ENCODE measurements at places on chromosomes 7 and 10.

GRCh38 chr7:158829021-158829341 is 328 bp downstream of the ESYT2 start:
- DNase-seq, result peak; percentile 74

DNA sequence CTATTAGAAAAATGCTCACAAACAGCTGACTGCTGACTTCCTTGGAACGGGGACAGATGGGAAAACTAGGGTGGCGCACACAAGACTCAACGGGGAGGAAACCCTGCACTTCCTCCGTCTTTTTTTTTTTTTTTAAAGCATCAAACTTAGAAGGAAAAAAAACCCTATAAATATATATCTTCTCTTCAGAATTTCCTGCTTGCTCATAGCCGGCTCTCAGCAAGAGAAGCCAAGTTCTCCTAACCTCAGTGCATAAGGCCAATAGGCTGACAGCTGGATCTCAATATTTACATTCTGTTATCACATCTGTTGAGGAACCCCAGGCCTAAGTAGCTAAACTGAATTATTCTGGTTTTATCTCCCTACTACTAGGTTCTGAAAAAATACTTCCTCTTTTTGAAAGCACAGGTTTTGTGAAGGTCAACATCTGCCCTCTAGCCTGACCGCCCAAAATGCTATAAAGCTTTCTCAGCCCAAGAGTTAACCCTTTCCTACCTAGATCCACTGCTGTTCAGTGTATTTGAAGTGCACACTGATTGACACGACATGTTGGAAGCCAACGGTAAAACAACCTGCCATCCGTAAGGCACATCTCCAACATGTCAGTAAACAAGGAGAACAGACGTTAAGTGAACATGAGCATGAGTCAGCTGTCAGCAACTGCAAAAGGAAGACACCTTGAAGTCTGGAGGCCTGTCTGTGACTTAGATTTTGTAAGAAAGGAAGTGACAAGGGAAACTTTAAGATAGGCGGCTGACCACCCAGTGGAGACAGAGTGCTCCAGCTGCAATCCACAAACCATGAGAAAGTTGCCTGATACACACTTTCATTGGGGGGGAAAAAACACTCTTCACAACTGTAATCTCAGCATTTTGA is 83.8 kb downstream of the EBLN1 start:
- no peak for DNase-seq

GRCh38 chr10:43778571-43778970 is 129.9 kb upstream of the ZNF32 start:
- DNase-seq, result no peak

GRCh38 chr7:17598846-17599245 is 300.4 kb downstream of the AHR start:
- DNase-seq, result no peak

GRCh38 chr10:104574427-104574826 is 66.7 kb upstream of the SORCS3 start:
- no peak for DNase-seq

- no peak for DNase-seq
Measured at GRCh38 chr7:94129443-94130140, 125.4 kb upstream of the BET1 start.

GRCh38 chr10:125087897-125088215 is 72.5 kb downstream of the CTBP2 start:
- no peak for DNase-seq

DNA sequence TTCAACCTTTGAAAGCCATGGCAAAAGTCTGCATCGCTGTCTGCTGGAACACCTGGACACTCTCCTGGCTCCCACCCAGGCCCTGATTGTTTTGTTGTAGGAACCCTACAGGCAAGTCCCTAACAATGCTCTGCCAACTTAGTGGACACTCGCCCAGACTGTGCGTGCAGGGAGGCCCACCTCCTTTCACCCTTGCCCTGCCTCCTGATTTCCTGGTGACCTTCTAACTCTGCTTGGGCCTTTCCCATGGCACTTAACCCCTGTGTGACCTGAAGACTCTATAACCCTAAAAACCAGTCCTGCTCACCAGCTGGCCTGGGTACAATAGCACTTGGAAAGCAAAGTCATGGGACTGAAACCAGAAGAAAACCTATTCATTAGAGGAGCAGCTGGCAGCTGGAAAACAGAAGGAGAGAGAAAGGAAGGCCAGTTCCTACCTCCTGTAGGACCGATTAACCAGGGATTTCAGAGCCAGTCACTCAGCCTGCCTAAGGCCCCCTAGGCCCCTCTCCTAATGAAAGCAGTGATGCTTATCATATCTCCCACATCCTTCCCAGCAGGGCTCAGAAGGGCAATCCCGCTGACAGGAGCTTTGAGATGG is 82.7 kb upstream of the KMT2E start:
- no peak for DNase-seq

DNA sequence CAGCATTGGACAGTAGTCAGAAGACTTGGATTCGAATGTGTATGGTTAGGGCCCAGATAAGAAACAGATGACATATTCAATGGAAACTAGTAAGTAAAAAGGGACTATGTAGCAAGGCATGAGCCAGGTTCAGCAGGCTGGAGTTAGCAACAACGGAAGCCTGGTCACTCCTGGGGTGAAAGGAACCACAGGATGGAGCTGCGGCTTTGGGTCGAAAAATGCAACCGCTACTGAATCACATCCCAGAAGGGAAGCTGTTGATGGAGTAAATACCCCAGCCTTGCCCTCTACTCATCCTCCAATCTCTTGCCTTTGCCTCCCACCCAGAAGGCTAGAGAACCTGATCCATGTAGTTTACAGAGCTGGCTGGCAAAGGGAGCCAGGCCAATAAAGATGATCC is 37.5 kb upstream of the EGR2 start:
- peak; percentile 7 for DNase-seq

- DNase-seq, result no peak
Measured at GRCh38 chr7:13115157-13115772, 427.8 kb downstream of the ARL4A start.

DNA sequence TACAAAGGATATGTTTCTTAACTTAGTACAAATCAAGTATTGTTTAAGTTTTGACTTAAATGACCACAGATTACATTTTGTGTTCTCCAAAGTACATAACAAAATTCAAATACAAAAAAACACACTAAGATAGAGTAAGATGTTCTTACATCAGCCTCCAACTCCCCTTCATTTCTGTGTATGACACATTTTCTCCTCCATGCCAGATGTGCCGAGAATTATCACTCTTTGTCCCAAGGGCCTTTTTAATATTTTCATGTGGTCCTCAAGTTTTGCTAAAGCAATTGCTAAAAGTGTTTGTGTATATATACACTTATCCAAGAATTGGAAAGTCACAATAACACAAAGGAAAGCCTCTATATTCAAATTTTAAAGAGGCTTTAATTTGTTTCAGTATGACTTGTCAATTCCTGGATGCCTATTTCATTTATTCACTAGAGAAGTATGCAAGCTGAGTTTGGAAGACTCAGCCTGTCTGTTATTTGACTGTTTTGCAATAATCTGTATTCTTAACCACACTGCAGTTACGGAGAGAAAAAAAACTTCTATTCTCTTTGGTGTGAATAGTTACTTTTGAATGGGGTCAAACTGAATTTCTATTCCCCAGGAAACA is 586.4 kb upstream of the SEMA3D start:
- DNase-seq, result no peak

DNA sequence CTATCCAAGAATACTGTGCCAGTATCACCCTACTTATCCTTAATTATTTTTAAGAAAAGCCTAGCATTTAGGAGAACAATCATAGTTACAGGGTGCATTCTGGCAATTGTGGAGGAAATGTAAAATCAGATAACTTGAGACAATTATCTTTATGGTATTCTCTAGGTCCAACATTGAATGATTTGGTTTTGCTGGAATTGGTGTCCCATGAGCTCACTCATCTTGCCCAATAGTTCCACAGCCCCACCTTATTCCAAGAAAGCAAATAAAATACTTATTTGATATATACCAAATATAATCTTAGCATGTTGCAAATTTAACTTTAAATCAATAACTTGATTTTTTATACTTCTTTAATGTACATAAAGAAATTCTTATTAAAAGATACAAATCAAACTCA is 65.3 kb downstream of the DGKB start:
- no peak for DNase-seq

DNA sequence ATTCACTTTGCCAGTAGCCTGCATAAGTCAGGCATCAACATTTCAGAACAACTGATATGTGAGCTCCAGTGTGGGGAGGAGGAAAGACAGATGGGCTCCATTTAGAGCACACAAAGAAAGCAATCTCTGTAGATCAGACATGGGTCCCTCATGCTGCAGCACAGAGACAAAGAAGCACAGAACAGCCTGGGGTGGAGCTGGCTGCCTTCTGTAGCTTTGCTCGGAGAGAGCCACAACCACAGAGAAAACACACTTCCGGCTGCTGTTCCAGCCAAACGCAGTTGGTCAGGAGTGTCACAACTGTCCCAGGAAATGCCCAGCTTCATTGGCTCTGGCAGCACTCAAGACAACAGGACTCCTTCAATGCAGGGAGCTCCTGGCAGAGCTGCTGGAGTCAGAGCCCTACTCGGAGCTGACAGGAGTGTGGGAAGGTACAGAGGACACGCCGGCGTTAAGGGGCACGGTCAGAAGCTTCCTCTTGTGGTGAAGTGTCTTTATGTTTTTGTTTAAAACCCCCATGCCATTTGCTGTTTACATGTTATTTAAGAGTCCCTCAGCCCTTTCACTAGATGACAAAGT is 494.4 kb downstream of the TCERG1L start:
- DNase-seq, result no peak

DNA sequence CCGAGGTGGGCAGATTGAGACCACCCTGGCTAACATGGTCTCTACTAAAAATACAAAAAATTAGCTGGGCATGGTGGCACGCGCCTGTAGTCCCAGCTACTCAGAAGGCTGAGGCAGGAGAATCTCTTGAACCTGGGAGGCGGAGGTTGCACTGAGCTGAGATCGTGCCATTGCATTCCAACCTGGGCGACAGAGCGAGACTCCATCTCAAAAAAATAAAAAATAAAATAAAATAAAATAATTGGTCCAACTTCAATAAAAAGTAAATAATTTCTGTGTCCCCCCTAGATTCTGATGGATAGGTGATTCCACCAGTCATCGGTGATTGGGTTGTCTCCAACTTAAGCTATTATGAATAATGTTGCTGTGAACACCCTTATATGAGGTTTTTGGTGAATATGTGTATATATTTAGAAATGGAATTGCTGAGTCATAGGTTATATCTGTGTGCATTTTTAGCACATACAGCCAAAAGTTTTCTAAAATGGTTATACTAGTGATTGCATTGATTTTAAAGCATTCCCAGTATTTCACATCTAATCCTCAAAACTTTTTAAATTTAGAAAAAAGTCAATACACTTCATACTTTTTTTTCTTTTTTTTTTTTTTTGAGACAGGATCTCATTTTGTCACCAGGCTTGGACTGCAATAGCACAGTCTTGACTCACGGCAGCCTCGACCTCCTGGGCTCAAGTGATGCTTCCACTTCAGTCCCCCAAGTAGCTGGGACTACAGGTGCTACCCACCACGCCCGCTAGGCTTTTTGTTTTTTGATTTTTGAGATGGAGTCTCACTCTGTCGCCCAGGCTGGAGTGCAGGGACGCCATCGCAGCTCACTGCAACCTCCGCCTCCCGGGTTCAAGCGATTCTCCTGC is 13.7 kb upstream of the SRPK2 start:
- DNase-seq, result no peak

- no peak for DNase-seq
Measured at GRCh38 chr7:94344826-94345225, 49.9 kb upstream of the COL1A2 start.

DNA sequence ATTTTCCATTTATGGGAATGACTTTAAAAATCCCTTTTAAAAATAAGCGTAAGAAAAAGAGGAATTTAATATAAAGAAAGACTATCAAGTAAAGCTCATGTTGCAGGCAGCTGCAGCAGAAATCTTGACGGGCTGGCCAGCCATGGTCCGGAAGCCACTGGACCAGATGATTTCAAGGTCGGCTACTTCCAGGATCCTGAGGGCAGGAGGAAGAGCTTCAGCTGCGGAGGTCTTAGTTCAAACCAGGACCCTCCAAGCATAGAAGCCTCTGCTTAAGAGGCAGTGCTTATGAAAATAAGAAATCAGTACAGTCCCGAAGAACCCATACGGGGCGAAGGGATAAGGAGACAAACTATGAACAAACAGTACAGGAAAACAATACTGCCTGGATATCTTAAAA is 220.2 kb upstream of the CELF2 start:
- DNase-seq, result no peak

DNA sequence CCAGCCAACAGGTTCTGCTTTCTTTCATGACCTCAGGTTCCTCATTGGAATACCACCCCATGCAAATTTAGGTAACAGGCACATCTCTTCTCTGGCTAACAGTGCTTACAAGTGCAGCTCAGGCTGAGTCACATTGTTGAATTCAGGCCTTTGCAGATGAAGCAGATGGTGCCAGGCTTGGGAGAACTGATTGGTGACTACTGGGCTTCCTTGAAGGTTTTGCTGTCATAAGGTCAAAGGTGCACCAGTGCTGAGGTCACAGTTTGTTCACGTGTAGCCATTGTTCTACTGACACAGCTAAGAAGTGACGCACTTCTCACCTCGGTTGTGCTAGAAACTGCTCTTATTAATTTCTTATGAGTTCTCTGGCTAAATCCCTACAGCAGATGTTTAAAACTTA is 128.6 kb upstream of the BMPER start:
- DNase-seq, result no peak

DNA sequence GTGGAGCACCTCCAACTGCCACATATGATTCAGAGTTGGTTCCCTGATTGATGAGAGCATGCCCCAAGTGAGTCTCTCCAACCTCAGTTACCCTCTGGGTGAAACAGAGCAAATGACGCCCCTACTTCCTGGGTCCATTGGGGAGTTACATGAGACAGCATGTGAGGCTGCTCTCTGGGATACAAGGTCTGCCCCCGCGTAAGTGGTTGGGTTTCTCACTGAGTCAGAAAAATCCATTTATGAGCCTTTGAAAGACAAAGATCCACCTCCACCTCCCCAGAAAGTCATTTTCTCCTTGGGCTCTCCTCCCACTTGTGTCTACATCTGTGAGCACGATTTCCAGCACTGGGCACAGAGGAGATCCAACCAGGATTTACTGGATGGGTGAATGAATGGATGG is 70.7 kb upstream of the DNAAF5 start:
- DNase-seq, result no peak

DNA sequence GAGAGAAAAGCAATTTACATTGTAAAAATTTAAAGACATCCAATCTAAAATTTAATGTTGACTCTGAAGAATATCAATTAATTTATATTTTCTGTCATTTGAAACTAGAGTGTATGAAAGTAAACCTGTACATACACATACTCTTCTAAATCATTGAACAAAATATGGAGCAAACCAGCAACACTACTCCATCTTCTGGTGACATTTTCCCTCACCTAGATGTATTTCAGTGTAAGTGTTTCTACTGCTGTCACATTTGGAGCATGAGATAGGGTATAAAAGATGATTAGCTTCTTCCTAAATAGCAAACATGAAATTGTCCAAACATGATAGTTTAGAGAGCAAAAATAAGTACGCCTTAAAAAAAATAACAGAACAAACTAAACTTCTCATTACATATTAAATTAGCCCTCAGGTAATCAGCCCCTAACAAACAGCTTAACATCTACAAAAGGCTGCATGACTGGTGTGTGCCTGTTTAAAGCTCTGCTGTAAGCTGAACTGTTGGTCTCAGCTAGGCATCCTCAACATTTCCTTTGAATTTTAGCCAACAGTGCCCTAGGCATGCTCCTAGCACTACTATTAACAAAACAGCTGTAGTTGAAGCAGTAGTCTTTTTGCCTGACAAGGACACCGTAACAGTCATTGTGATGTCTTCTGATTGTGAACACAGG is 189.8 kb downstream of the CTNNA3 start:
- DNase-seq, result no peak

GRCh38 chr7:33410266-33410665 is 280.9 kb downstream of the BBS9 start:
- no peak for DNase-seq
